ENCODE measurements at places on chromosomes 13 and 19.
A peak's percentile ranks its signal among the peaks of the same experiment; 100 is the strongest.

DNA sequence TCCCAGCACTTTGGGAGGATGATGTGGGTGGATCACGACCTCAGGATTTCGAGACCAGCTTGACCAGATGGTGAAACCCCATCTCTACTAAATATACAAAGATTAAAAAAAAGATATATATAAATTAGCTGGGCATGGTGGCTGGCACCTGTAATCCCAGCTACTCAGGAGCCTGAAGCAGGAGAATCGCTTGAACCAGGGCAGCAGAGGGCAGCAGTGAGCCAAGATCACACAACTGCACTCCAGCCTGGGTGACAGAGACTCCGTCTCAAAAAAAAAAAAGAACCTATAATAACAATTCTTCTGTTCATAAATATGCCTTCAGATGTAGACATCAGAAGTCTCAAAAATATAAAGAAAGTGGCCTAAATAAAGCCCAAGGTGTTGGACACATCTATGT, 7.6 kb downstream of the ZNF737 start:
- H3K4me3 ChIP-seq: no peak overlapping the region
- H3K27me3 ChIP-seq: no peaks in the 10 kb centered on the region
- no peak for DNase-seq

DNA sequence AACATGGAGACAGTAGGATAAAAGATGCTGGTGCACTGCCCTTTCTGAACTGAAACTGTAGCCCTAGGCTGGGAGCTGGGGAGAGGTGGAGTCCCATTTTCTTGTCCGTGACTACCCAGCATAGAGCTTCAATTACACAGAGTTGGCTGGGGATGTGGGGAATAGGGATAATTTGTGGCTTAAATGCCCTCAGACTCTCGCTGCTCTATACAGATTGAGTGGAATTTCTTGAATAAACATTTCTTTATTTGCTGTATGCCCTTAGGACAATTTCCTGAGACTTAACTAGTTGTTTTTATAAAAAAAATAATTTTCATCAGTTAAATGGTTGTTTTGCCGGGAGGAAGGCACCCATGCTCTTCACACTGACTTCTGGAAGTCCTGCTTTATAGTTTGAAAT, 7.2 kb downstream of the IGFL2 start:
- no peak overlapping the region for H3K27ac ChIP-seq
- no peak overlapping the region for H3K4me3 ChIP-seq
- no peaks in the 10 kb centered on the region for H3K4me1 ChIP-seq
- peaks cover 63% of the 10 kb centered on the region for H3K27me3 ChIP-seq

DNA sequence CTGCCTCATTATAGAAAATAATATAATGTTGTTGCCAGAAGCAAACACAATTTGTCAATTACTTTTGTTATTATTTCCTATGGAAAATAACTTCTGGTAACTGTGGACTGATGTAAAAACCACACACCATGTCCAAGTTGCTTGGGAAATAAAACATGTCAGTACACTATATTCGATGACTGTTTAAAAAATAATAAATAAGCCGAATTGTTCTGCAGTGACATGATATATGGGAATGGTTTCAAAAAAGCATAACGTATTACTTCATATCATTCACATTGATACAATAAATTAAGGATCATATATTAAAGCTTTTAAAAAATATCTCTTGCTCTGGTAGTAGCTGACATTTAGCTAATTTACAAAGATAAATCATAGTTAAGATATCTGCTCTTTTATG, 2062.1 kb downstream of the PCDH9 start:
- no peak for DNase-seq
- H3K27me3 ChIP-seq: no peaks in the 10 kb centered on the region
- no peaks in the 10 kb centered on the region for H3K4me1 ChIP-seq
- H3K4me3 ChIP-seq: no peak overlapping the region
- no peaks in the 10 kb centered on the region for H3K36me3 ChIP-seq

GRCh38 chr13:101811284-101811839, 358.9 kb downstream of the ITGBL1 start:
- no peaks in the 10 kb centered on the region for H3K27me3 ChIP-seq
- no peak for DNase-seq
- H3K27ac ChIP-seq: no peak overlapping the region

DNA sequence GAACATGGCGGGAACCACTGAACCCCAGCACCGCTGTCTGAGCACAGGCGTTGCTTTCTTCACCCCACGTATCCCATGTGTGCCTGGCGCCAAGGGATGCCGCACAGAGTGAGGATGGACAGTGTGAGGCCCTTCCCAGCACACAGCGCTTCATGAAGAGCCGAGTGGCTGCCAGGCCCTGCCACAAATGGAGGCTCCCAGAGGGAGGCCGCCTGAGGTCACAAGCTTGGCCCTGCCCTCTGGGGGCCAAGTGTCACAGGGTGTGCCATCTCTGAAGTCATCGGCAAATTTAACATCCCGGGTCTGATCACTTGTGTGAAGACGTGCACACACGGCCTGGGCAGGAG, 24.4 kb downstream of the MPND start:
- H3K4me3 ChIP-seq: no peak overlapping the region
- H3K4me1 ChIP-seq: peaks cover 42% of the 10 kb centered on the region
- H3K27me3 ChIP-seq: no peaks in the 10 kb centered on the region
- peak overlapping the region; percentile 31 for H3K27ac ChIP-seq

DNA sequence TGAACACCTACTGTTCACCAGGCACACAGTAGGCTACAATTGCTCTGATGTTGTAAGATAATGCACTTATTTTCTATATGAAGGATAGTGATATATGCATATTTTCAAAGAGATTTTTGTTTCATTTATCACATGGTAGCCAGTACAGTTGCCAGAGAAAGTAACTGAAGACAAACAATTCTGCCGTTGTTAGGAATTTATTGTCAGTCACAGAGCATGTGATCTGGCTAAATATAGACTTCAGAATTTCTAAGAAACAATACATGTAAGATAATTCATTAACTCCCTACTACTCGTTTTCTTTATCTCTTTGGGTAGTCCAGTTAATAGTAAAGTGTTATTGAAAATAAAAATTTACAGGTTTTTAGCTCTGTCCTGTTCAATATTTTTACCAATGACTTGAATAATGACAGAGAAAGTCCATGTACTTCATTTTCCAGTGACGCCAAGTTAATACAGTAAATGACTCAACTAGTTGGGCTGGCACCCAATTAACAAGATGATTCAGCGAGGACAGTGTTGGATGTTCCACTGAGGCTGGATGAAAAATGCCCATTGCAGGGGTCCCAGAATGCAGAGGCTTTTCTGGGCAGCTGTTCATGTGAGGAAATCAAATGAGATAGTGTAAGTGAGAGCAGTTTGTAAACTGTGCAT, 35.6 kb downstream of the GJA3 start:
- no peak overlapping the region for H3K27ac ChIP-seq
- H3K27me3 ChIP-seq: peaks cover 31% of the 10 kb centered on the region
- no peak for DNase-seq
- H3K36me3 ChIP-seq: no peaks in the 10 kb centered on the region

DNA sequence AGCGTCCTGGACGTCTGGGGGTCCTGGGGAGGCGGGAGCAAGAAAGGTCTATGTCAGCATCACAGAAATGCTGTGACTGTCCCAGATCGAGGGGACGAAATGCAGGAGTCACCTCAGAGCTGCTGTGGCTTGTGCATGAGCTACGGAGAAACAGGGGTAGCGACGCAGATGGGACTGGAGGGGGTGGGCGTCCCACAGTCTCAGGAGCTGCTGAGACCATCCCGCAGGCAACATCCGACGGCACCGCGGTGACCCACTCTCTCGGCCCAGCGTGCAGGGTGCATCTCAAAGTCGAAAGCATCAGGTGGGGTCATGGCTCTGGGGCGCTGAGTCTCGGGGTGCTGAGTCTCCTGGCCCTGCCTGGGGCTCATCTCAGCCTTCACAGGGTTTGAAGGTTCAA, 37.4 kb upstream of the C13orf46 start:
- H3K27ac ChIP-seq: peak overlapping the region; percentile 15
- H3K36me3 ChIP-seq: peaks cover 11% of the 10 kb centered on the region
- peaks cover 6% of the 10 kb centered on the region for H3K4me1 ChIP-seq
- DNase-seq: no peak
- H3K4me3 ChIP-seq: no peak overlapping the region

DNA sequence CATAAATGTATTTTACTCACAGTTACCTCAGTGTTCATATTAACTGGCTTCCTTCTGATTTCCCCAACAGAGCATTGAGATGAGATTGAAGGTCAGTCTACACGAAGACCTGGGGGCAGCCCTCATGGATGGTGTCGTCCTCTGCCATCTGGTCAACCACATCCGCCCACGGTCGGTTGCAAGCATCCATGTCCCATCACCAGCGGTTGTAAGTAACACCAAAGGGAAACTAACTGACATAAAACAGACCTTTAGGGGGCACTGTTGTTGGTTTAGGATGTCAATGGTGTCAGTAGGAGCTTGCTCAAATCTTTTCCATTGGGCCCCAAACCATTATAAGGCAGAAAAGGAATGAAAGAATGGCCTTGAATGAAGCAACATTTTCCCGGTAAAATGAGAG, 68.2 kb downstream of the ESD start:
- H3K27me3 ChIP-seq: no peaks in the 10 kb centered on the region
- H3K4me3 ChIP-seq: no peak overlapping the region
- H3K4me1 ChIP-seq: peaks cover 8% of the 10 kb centered on the region
- DNase-seq: peak; percentile 54

DNA sequence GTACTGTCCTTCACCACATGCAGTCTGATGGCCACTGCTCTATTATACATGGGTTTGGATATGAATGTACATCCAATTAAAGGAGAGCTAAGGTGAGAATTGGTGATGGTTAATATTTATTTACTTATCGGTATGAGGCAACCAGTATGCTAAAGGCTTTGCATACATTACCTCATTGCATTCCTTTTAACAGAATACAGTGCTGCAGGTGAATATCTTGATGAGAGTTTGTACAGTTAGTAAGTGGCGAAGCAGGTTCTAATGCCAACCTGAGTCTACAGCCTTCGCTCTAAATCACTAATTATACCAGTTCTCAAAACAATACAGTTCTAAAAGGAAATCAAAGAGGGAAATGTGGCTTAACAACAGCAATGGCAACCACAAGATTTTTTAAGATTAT, 284.1 kb downstream of the ITGBL1 start:
- no peaks in the 10 kb centered on the region for H3K36me3 ChIP-seq
- H3K4me3 ChIP-seq: no peak overlapping the region
- DNase-seq: no peak
- H3K4me1 ChIP-seq: no peaks in the 10 kb centered on the region
- H3K27ac ChIP-seq: no peak overlapping the region

DNA sequence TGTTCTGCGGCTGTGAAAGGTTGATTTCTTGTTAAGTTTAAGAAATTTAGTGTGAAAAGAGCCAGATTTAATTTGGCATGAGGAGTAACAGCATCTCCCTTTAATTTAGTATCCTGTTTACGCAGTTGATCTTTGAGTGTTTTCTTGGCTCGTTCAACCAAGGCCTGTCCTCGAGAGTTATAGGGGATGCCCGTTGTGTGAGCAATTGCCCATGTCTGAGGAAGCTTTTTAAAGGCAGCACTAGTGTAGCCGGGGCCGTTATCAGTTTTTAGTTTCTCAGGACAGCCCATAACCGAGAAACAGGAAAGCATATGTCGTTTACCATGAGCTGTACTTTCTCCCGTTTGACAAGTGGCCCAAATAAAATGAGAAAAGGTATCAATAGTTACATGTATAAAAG, 47.5 kb upstream of the ZNF43 start:
- no peaks in the 10 kb centered on the region for H3K4me1 ChIP-seq
- H3K27ac ChIP-seq: no peak overlapping the region
- H3K27me3 ChIP-seq: no peaks in the 10 kb centered on the region
- DNase-seq: no peak
- H3K4me3 ChIP-seq: no peak overlapping the region

- H3K27me3 ChIP-seq: peaks cover 28% of the 10 kb centered on the region
- no peaks in the 10 kb centered on the region for H3K36me3 ChIP-seq
- DNase-seq: no peak
- peaks cover 1% of the 10 kb centered on the region for H3K4me1 ChIP-seq
These were observed 44.3 kb downstream of the COLGALT1 start for GRCh38 chr19:17599780-17600179.
